DMS79 (cell line): ENCODE measurements at places on chromosomes 7 and 10.

DNA sequence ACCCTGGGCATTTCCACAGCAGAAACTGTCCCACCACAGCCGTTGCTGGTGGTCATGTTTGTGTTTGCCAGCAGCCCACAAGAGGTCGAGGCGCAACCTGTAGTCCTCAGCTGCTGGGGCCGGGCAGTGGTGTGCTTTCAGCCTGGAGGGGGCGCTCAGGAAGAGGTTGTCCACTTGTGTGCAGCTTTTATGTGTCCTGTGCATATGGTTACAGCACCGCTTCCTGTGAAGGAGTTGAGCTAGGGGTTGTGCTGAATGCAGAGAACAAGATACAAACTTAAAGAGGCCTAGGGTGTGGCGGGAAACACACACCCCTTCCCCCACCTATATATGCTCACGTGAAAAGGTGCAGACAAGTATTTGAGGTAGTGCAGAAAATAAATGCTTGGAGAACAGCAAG is 29.5 kb upstream of the PFKFB3 start:
- DNase-seq, result no peak

DNA sequence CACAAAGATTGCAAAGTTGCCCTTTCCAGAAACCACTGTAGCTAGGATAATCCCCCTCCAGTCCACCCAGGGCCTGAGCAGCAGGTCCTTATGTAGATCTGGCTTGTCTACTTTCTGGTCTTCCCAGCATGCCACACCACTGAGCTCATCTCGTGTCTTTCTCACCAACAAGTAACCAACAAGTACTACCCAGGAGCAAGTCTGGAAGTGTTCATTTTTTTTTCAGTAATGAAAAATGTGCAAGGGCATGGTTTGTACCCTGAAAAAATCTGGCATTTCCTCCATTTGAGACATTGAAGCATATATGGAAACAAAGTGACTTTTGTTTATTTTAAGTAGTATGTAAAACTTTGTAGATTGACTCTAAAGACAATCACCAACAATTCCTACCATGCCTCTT is 120.8 kb downstream of the INHBA start:
- no peak for DNase-seq

- DNase-seq, result no peak
Observed at GRCh38 chr10:43340101-43340500, 31.3 kb upstream of the FXYD4 start.

DNA sequence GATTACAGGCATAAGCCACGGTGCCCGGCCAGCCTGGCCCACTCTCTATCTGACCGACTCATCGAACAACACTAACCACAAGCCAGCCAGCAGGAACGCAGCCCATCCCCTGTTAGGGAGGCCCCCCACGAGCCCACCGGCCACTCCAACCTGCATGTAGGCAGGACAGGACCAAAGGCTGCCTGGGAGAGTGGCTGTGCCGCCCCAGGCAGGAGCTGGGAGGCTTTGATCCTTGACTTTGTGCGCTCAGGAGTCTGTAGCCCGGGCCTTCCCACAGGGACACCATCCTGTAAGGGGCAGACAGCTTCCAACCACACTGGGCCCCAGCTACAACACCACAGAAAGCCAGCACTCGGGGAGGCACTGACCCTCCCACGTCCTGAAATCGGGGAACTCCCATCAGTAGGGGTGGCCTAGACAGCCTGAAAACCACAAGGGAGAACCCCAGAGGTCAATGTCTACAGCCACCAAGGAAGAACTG is 29.4 kb downstream of the GRID1 start:
- no peak for DNase-seq

DNA sequence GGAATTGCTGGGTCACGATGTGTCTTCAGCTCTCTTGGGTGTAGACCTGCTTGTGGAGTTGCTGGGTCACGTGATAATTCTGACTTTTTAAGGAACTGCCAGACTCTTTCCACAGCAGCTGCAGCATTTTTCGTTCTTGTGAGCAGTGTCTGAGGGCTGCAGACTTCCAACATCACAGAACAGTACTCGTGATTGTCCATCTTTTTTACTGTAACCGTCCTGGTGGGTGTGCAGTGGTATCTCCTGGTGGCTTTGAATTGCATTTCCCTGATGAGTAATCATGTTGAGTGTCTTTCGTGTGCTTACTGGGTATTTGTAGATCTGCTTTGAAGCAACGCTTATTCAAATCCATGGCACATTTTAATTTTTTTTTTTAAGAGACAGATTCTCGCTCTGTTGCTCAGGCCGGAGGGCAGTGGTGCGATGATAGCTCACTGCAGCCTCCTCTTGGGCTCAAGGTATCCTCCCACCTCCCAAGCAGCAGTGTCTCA is 22.7 kb downstream of the INPP5A start:
- no peak for DNase-seq

- no peak for DNase-seq
Observed at GRCh38 chr7:132869166-132869861, 212.6 kb downstream of the CHCHD3 start.

GRCh38 chr10:78806681-78807221 is 262.0 kb upstream of the ZMIZ1 start:
- no peak for DNase-seq

- DNase-seq, result no peak
Observed at GRCh38 chr10:21087476-21087875, 190.4 kb upstream of the NEBL start.

GRCh38 chr7:112067200-112067599 is 139.0 kb downstream of the DOCK4 start:
- DNase-seq, result no peak

- no peak for DNase-seq
Observed at GRCh38 chr7:136009488-136010079, 32.4 kb upstream of the MTPN start.

DNA sequence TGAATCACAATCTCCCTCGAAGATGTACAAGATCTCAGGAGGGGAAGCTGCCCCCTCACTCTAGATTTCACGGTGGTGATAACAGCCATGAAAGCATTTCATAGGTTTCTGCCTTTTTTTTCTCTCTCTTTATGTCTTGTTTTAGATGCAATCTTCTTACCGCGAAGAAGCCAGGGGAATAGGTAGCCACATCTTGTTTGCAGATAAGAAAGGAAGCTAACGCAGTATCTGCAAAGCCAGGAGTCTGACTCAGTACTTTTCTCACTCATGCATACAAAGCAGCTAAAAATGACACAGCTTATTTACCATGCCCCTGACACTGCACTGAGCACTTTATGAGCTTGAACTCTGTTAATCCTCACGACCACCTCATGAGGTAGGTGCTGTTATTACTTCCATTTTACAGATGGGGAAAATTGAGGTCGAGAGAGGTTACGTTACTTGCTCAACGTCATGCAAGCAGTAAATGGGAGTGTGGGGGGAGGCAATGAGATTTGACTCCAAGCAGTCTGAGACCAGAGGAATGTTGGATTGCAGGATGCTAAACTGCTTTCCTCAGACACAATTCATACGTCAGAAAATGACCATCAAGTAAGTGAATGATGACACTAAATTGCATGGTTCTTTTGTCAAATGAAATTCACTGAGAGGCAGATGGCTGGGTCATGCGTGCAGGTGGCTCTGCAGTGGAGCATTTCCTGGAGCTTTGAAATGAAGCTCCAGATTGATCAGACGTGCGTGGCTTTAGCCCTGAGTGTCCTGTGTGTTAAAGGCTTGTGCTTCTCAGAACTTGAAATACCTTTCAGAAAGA is 3.3 kb downstream of the MAP3K8 start:
- no peak for DNase-seq

GRCh38 chr7:123689250-123689649 is 33.6 kb downstream of the LMOD2 start:
- DNase-seq, result no peak

DNA sequence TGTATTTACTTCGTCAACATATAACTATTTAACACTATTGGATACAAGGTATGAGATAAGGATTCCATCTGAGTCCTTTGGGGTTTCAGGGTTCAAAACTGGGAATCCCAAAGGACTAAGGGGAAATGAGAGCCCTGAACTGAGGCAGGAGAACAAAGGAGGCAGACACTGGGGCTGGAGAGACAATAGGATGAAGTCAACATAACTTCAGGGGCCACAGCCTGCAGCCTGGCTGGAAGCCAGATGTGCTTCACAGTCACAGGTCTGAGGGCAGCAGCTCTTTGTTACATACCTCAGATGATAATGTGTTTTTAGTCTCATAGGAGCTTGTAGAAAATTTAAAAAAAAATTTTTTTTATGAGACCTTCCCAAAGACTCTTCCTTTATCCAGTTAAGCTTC is 73.3 kb downstream of the NRF1 start:
- peak; percentile 4 for DNase-seq

GRCh38 chr10:71285180-71285545 is 33.9 kb upstream of the SLC29A3 start:
- no peak for DNase-seq
